ENCODE measurements at places on chromosomes 1 and 21.

DNA sequence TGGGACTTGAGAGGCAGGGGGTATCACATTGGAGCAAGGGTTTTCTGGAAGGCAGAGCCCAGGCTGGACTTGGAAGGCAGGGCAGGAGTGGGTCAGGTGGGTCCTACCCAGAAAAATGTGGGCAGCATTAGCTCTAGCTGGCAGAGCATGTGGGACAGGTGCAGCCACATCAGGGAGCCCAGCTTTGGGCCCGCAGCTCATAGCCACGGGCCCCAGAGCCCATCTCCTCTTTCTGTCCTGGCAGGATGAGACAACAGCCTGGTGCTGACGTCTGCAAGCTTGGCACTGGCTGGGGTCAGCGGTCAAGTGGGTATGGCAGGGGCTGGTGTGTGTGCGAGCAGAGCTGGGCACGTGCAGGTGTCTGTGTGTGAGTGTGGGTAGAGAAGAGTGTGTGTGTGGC, 154.7 kb downstream of the GRIK3 start:
- no peak for DNase-seq

GRCh38 chr1:86156566-86157455, at the start of gene COL24A1:
COL24A1 (minus strand) TSS chr1:86156772; CDS start chr1:86156396, 376 bp downstream.
- DNase-seq: peak; percentile 21

DNA sequence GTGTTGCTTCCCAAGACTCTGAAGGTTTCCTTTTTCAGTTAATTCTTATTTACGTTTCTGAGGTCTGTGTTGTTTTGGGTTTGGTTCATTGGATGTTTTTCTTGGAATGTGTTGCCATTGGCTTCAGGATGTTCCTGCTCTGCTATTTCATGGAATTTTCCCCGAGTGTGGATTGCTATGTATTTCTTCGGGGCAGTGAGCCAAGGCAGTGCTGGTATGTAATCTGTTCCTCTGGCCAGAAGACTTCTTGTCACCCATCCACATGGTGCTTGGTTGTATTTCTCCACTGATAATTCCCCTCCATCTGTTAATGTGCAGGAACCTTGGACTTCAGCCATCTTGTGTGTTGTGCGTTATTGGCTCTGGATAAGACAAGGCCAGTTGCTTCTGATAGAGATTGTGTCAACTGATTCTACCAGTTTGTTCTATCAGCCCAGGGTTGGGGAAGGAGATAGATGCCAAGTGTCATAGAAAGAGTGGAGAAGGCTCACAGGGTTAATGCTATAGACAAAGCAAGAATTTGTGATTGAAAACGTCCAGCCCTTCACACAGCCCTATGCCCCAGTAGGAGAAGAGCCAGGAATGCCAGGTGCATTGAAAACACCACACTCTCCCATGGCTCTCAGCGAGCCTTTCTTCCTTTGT, 505.2 kb downstream of the PLPP3 start:
- peak; percentile 31 for DNase-seq

DNA sequence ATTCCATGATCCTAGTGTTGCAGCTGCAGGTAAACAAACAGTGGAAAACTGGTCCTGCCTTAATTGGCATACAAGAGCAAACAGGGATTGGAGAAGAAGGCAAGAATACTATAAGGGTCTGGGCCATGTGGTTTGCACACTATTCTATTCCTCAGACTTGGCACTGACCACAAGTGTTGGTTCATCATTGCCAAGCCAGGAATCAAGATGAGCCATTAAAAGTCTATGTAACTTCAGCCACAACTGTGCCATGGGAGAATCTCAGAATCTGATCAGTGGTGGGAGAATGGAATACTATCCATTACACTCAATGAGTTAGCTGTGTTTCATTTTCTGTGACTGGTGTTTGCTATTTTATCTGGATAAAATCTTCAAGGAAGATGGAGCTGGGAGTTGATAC, 26.2 kb upstream of the FCER1A start:
- DNase-seq: no peak

DNA sequence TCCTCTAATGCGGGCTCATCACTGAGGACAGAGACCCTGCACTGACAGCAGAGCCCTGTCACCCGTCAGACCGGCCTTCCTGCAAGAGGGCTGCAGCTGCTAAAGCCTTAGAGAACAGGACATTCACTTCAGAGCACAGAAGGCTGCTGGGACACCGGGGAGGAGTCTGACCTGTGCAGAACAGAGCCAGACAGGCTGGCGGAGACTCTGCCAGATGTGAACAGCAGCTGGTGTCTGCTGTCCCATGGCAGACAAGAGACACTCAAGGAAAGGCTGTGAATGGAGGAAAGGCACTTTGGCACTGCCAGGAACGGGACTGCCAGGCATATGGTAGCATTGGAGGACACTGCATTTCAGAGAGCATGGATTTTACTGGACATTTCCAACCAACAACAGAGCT, 21.4 kb downstream of the MRAP start:
- DNase-seq: no peak

DNA sequence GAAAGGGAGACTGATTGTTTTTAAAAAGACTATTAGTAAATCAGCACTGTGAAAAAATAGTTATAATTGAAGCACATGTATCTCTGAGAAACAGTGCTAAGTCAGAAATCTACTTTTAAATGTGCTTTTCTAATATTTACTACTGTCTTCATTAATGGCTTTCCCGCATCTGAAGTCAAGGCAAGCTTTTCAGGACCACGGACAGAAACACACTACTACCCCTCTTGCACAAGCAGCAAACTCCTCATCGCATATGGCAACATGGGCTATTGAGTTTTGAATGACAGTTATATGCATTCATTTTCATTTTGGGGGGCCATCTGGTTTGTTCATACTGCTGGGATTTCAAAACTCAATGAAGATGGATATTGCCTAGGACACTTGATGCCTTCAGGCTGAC, 433.4 kb upstream of the CAMK1G start:
- no peak for DNase-seq

GRCh38 chr1:196654271-196654670, 2.4 kb downstream of the CFH start:
- DNase-seq: no peak

GRCh38 chr1:165960881-165961280, 133.5 kb downstream of the UCK2 start:
- DNase-seq: no peak

- DNase-seq: no peak
Observed at GRCh38 chr1:61012341-61012761, 70.0 kb upstream of the NFIA start.

- no peak for DNase-seq
Observed at GRCh38 chr1:10509809-10510509, 35.2 kb downstream of the PEX14 start.

GRCh38 chr1:108791790-108792189, 45.3 kb downstream of the STXBP3 start:
- DNase-seq: no peak

GRCh38 chr1:48817505-48818114, 40.9 kb upstream of the BEND5 start:
- DNase-seq: peak; percentile 76

All from Ammon's horn (tissue), 1 donor.